Sciatic nerve (tissue), 2 donors: ENCODE measurements at places on chromosomes 3 and 15.

DNA sequence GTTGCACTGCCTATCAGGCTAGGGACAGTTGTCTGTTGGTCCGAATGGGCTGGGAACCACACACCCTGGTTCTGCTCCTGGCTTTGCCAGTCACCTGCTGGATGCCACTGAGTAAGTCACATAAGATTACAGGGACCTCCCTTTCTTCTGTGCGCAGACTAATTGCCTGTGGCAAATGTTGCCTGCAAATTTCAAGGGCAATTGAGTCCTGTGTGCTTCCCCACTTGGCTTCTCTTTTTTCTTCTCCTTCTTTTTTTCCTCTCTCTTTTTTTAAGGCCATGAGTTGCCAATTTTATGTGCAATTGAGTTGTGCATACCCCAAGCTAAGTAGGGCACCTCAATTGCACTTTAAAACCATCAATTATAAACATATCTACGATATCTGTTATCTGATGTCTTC, 963.4 kb downstream of the MCTP2 start:
- no peak for DNase-seq

GRCh38 chr3:132800958-132801357, 78.7 kb upstream of the NPHP3 start:
- DNase-seq: no peak

- no peak for DNase-seq
Observed at GRCh38 chr3:66035763-66036477, 2.8 kb downstream of the MAGI1 start.

- no peak for DNase-seq
Observed at GRCh38 chr15:25090073-25090733, 135.4 kb downstream of the SNRPN start.

- no peak for DNase-seq
Observed at GRCh38 chr3:94146455-94146854, 83.6 kb downstream of the NSUN3 start.
